ENCODE measurements at places on chromosomes 16 and 17.

DNA sequence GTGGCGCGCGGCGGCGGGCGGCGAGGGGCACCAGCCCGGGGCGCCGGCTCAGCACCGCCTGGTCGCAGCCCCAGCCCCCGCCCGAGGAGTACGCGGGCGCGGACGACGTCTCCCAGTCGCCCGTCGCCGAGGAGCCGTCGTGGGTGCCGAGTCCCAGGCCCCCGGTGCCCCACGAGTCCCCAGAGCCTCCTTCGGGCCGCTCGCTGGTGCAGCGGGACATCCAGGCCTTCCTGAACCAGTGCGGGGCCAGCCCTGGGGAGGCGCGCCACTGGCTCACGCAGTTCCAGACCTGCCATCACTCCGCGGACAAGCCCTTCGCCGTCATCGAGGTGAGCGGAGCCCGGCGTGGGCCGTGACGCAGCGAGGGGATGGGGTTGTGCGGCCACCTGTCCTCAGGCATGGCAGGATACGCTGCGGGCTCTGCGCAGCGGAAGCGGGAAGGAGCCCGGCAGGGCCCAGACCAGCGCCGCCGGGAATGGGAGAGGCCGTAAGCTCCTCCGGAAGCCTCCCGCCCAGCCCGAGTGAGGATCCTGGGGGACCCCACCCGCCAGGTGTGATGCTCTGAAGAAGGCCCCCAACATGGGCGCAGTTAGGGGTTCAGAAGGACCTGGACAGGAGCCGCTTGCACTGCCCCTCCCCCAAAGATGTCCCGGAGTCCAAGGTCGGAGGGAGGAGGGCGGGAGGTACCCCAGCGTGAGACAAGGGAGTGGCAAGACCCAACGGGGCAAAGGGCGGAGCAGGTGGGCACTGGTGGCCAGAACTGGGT is 522 bp downstream of the NAGS start:
- DNase-seq, result no peak

- peak; percentile 97 for DNase-seq
Measured at GRCh38 chr17:32349854-32350665, at the start of gene ZNF207. TSS of gene ZNF207 (plus strand) at chr17:32350157. CDS start at chr17:32350286, 129 bp downstream.

DNA sequence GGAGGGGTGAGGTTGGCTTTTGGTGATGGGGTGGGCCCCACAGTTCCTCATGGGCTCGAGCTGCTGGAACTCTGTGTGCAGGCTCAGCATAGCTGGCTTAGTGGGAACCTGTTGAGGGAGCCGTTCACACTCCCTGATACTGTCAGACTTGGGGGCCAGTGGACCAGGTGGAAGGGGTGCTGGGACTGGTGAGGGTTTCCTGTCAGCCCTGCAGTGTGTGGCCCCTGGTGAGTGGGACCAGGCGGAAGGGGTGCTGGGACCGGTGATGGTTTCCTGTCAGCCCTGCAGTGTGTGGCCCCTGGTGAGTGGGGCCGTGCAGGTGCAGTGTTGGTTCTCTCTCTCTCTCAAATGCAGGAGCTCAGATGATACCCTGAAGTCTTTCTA is 45.1 kb upstream of the ZNF750 start:
- DNase-seq, result no peak

DNA sequence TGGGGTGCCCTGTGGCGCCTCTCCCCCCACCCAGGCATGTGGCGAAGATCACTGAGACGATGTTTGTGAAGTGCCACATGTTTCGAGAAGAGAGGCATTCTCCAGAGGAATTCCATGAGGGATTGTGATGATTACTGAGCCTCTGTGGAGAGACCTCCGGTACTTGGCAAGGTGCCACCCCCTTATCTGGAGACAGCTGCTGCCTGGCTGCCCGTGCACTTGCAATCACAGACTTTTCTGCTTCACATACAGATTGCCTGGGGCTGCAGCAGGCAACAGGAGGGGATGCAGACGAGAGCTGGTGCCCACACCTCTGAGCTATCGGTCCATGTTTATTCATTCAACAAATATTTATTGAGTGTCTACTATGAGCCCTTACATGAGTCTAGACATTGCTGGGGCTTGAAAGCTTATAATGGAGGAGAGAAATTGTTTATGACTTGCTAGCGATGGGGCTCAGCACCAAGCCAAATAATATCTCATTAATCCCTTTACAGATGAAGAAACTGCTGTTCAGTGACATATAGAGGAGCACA is 317.2 kb upstream of the ZFHX3 start:
- peak; percentile 81 for DNase-seq

GRCh38 chr17:76481071-76481655 is 13.8 kb downstream of the AANAT start:
- no peak for DNase-seq

DNA sequence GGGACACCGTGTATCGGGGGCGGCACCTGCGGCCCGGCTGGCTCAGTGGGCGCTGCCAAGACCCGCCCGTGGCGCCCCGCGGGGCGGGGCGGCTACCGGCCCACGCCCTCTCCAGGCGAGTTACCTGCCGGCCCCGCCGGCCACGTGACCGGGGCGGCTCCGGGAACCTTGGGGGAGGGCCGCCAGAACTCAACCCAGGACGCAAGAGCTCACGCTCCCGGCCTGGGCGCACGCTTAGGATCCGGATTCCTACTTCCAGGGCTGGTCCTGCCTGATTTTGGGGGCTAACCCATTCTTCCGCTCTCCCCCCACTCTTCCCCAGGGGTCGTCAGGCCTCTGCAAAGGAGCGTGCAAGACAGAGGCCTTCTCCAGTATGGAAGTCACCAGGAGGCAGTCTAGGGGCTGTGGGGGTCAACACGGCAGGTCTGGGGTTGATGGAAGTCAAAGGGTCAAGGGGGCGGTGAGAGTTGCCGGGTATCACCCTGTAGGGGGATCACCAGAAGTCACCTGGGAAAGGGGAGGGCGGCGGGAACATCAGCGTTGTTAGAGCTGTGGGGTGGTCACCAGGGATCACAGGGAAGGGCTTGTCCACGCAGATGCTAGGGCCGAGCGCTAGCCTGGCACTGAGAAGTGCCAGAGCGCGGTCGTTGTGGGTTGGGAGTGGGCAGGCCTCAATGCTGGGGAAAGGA is 354 bp upstream of the ESRP2 start:
- DNase-seq, result no peak

DNA sequence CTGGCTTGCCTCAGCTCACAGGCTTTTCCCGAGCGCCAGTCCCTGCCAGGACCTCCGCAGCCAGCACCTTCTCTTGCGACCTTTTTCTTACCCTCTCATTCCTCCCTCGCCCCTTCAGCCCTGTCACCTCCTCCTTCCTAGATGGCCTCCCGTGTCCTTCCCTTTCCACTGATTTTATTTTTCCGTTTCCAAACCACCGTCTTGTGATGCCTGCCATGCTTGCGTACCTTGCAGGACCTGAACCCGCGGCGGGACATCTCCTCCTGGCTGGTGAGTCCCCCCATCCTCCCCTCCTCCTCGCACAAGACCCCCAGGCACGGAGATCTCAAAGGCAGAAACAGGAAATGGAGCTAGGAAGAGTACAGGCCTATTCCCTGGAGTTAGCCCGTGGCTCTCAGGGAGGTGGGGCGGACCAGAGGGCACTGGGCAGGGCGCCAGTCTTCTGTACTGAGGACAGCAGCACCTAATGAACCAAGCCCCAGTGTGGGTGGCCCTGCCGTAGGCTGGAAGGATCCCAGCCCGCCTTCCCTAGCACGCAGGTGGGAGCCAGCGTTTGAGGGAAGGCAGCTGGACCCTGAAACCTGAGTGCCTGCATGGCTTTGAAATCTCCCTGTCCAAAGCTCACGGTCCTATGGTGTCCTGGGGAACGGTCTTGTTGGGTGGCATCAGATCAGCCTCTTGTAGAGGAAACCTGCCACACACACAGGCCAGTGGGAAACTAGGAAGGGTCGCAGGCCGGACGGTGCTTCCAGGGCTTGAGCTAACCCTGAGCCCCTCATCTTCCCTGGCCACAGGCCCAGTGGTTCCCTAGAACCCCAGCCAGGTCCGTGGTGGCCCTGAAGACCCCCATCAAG is 612 bp downstream of the CISD3 start:
- DNase-seq, result peak; percentile 84

- peak; percentile 5 for DNase-seq
Measured at GRCh38 chr16:23908790-23909189, 73.0 kb downstream of the PRKCB start.

DNA sequence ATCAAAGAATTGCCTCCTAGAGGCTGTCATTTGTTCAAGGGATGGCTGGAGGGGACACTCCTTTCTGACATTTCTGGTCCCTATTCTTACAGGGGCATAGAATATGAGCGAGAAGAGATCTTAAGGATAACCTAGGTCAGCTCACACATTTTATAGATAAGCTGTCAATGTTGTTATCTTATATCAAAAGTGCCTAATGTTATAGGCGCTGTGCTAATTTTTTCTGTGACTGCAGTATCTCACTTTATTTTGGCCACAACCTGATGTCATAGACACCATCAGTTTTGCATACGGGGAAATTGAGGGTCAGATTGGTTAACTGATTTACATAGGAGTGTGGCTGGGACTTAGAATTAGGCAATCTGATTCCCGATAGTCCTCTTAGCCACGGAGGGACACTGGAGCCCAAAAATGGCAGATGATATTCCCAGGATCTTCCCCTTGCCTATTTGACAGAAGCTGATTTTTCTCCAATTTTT is 1.2 kb downstream of the CPD start:
- DNase-seq, result no peak

GRCh38 chr17:40499551-40500189 is 1.8 kb downstream of the TNS4 start:
- peak; percentile 27 for DNase-seq

DNA sequence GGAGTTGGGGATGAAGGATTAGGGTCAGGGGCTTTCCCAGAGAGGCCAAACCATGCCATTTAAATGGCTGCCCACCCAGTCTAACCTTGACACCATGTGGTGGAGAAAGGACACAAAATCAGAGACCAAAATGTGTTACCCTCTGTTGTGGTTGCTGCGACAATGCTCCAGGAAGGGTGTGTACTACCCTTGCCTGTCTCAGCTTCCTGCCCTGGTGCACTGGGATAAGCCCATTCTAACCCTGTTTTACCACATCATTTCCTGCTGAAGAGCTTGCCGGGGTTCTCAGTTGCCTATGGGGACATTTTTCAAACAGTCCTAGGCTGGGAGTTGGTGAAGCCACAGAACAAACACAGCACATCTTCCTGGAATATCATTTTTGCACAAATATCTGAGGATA is 4.9 kb downstream of the OR4D1 start:
- no peak for DNase-seq

DNA sequence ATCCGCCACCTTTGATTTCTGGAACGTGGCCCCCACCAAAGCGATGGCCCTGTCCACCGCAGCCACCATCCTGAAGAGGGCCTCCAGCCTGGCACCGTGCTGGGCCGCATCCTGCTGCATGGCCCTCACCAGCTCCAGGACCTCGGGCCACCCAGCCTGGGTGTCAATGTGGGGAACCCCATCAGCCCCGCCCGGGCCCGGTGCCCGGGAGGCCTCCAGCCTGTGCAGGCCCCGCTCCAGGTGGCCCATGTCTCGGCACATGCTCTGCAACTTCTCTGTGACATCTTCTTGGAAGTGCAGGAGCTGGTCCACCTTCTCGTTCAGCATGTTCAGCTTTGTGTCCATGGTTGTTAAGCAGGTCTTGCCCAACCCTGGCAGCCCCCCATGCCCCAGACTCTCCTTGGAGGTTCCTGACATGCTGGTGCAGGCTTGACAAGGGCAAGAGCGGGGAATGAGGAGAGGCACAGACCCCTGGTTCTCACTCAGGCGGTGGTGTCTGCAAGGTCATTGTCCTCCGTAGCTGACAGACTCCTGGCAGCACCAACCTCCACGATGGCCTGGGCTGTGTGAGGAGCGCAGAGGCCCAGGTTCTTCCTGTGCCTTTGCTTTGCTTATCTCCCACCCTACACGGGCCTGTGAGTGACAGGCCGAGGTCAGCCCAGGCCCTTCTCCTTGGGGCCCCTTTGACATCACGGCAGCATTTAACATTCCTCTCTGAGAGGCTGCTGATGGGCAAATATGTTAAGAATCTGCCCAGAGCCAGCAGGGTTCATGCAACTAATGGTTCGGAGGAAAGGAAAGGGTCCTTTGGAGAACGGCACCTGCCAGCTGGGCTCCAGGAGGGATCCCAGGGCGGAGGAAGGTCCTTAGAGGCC is at the start of gene MYLK3:
TSS of gene MYLK3 (minus strand) at position 568 of the 875 bp plus-strand sequence. CDS start at position 417, 151 bp downstream.
- DNase-seq, result no peak

- no peak for DNase-seq
Measured at GRCh38 chr16:56332464-56333079, 92.8 kb downstream of the AMFR start.

DNA sequence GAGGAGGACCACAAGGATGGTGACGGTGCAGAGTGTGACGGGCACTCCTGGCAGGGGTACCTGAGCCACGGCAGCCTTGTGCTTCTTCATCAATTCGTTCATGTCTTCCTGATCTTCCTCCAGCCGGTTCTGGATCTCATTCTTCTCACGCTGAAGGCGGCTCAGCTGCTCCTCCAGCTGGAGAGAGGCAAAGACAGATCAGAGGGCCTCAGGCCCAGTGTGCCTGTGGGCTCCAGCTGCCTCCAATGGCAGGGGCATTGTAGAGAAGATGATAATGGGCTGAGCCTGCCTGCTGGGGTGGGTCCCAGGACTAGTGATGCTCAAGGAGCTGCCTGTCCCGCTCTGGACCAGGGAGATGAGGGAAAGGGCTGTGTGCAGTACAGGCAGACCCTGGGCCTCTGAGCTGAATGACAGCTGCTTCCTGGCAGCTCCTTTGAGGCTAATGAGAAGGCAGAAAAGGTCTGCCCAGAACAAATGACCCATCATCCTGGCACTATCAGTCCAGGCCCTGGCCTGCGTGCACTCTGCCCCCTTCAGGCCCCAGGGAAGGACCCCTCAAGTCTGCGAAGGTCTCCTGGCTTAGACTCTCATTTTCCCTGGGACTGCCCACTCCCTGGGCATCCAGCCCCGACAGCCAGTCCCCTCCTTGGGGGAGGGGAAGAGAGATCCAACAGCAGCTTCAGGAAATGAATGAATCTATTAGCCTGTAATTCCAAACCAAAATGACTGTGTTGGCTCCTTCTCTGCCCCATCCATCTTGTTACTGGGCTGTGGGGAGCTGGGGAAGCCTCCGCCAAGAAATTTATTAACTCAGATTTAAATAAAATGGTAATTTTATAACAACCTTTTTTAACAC is 48.0 kb downstream of the PIPOX start:
- peak; percentile 68 for DNase-seq

DNA sequence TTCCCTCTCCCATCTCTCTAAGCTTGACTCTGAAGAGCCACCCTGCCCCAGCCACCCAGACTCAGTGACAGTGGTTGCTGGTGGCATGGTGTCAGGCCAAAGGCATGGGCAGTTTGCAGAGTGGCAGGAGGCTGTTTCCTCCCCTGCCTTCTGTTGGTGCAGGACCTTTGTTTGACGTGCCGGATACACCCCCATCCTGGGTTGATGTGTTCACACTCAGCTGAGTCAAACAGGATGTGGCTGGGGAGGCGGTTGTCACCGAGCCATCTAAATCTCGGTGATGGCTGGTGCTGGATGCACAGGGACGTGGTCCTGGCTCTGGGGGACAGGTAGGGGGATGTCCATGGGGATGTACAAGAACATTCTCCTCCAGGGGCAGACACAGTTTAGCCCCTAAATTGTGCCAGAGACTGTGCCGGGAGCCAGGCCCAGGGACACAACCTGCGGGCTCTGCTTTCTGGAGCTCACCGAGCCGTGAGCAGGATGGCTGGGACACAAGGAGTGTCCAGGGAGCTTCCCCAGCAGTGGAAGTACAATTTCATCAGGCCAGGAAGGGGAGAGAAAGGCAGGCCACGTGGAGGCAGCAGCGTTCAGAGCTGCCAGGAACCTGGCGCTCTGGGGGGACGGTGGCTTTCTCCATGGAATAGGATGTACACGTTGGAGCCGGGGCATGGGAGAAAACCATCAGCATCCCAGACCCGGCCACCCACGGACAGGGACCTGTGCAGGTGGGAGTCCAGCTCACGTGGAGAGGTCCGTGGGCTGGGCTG is 264.2 kb downstream of the SEC14L1 start:
- DNase-seq, result no peak

Data from NCI-H1092 treated with DMSO at 0.1 percent for 48 hours (cell line).